Thoracic aorta (tissue), 2 donors: ENCODE measurements at places on chromosomes 1 and 21.
A peak's percentile ranks its signal among the peaks of the same experiment; 100 is the strongest.

- peak; percentile 77 for DNase-seq
Observed at GRCh38 chr1:201170533-201171062, 16.3 kb upstream of the TMEM9 start.

DNA sequence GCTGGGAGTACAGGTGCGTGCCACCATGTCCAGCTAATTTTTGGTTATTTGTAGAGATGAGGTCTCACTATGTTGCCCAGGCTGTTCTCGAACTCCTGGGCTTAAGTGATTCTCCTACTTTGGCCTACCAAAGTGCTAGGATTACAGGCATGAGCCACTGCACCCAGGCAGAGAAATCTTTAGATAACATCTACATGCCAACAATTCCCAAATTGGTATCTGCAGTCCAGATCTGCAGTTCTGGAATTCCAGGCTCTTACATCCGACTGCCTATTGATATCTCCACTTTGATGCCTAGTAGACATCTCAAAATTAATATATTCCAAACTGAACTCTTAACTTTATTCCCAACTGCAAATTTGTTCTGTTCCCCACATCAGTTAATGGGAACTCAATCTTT lies 23.3 kb downstream of the INAVA start:
- no peak for DNase-seq

DNA sequence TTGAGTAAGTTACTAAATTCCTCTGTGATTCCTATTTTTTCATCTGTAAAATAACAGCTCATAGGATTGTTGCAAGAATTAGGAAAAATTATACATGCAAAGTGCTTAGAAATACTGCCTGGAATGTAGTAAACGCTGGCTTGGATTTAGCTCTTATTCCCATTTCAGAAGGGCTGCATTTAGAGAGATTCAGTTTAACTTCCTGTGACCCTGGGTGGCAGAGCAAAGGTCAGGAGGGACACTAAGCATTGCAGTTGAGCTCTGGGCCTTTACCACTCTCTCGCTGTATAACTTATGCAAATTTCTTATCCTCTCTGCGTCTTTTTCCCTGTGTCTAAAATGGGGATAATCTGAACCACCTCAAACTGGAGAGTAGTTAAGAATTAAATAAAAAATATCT lies 241.0 kb upstream of the POU3F1 start:
- no peak for DNase-seq

- no peak for DNase-seq
Observed at GRCh38 chr21:33300701-33301631, 23.8 kb upstream of the IFNAR1 start.

- no peak for DNase-seq
Observed at GRCh38 chr1:112997781-112998180, 41.8 kb upstream of the SLC16A1 start.

- DNase-seq: no peak
Observed at GRCh38 chr1:228849011-228849541, 113.8 kb downstream of the RHOU start.

GRCh38 chr21:35920436-35920835 lies 139.9 kb downstream of the SETD4 start:
- DNase-seq: no peak

DNA sequence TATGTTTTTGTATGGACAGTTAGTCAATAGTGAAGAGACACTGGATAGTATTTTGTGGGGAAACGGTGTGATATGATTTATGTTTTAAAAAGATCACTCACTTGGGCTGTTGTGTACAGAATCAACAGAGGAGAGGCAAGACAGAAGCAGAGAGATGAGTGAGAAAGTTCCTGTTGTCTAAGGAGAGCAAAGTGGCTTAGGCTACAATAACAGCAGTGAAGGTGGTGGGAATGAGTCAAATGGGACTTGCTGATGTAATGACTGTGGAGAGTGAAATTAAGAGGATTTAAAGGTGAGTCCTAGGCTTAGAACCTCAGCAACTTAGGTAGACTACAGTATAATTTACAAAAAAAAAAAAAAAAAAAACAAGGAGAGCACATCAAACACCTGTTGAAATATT lies 169.2 kb upstream of the HP1BP3 start:
- no peak for DNase-seq

DNA sequence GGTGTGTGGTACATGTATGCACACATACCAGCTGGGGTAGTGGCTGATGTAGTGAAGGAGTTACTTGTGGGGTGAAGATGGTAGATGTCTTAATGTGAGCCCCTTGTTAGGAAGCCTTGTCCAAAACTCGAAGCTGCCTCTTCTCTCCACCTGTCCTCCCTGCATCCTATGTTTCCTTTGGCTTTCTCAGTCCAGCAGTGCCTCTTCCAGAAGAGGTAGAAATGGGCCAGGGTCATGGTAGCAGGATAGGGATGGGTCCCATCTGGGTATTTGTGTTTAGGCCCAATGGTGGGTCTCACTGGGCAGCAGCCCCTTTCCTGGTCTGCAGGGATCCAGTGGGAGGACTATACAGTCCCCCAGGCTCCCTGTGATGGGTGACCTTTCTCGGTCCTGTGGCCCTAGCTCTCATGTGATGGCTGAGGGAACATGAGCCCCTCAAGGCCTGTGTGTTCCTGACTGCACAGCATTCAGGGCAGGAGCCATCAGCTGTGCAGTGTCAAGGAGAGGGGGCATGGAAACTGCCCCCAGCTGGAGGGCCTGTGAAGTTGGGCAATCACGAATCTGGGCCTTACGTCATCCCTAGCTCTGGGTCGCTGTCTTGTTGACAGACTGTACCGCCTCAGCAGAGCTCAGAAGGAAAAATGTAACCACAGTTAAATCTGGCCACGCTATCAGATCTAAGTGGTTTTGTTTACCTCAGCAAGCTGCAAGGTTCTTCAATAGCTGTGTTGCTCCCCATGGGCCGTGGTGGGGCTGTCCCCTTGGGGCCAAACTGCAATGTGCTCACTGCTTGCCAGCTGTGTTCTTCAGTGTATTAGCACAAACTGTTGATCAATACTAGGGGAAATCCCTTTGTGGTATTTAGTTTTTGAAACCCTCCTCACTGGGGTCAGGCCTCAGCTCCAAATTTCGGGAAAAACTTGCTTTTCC lies 82.7 kb downstream of the NOS1AP start:
- no peak for DNase-seq
